Endodermal cell (in vitro differentiated cells): ENCODE measurements at places on chromosomes 12 and 14. TPM values are rescaled to one million over a fixed set of nuclear protein-coding genes. Genes with fewer than 3 reads are reported as not detected.

Gene RTL1
- total RNA-seq, result 1.3 to 2.0 TPM (median 2.0 TPM) in 3 replicates

Gene AQP2
- not detected in 2 replicates for total RNA-seq

Gene CLEC1B
- total RNA-seq, result not detected in 3 replicates

Gene AHNAK2
- 0.78 to 0.94 TPM (median 0.93 TPM) in 3 replicates for total RNA-seq

Gene ERP29
- 152 to 162 TPM (median 156 TPM) in 3 replicates for total RNA-seq

Gene KRT77
- total RNA-seq, result not detected in 2 replicates

Gene KRT79
- not detected in 2 replicates for total RNA-seq

Gene KRT71
- not detected in 2 replicates for total RNA-seq

Gene ZNF641
- 9.1 and 9.4 TPM in 2 replicates for total RNA-seq

DNA sequence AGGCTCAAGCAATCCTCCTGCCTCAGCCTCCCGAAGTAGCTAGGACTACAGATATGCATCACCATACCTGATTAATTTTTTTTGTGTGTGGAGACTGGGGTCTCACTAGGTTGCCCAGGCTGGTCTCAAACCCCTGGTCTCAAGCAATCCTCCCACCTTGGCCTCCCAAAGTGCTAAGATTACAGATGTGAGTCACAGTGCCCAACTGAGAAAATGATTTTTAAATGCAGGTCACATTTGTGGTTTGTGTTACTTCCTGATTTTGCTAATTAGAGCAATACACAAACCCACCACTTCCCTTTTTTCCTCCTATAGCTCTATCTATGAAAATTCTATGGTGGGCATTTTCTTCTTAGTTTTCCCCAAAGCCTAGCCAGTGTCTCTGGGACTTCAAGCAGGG lies 45.5 kb upstream of the TMEM263 start:
- DNase-seq, result no peak

- no peak for DNase-seq
These were observed 271.0 kb downstream of the APAF1 start for GRCh38 chr12:98916106-98916505.

GRCh38 chr14:26766726-26767125 lies 168.9 kb upstream of the NOVA1 start:
- DNase-seq, result no peak

DNA sequence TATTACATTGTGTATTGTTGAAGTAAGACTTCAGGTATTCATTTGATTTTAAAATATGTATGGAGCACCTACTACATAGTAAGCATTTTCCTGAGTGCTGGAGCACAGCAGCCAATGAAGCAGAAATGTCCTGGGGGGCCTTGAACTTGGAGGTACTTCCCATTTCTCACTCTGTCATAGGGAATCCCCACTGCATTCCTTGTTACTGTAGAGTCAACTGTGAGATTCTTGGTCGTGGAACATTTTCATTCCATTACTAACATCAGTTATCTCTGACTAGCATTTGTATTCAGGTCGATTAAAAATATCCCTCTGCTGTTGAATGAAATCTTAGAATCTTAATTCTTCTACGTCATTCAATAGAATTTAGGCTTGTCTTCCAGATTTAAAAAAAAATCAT lies 66.7 kb downstream of the PDE3A start:
- no peak for DNase-seq

- no peak for DNase-seq
These were observed 29.3 kb upstream of the FRMD6 start for GRCh38 chr14:51622376-51622775.

DNA sequence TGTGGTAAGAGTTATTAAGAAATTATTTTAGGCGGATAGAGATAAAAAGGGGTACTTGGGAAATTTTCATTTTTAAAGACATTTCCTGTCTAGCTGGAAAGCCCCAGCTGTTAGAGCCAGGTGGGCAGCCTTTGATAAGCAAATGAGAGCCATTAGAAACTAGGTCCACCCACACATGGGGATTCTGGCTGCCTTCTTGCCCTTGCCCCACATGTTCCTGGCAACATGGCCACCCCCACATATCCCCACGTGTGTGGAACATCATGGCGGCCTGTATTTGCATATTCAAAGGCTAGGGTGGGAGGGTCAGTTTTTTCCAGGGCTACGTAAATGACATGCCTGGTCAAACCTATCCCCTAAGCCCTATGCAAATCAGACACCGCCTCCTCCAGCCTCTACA lies 1382.1 kb downstream of the AACS start:
- no peak for DNase-seq

DNA sequence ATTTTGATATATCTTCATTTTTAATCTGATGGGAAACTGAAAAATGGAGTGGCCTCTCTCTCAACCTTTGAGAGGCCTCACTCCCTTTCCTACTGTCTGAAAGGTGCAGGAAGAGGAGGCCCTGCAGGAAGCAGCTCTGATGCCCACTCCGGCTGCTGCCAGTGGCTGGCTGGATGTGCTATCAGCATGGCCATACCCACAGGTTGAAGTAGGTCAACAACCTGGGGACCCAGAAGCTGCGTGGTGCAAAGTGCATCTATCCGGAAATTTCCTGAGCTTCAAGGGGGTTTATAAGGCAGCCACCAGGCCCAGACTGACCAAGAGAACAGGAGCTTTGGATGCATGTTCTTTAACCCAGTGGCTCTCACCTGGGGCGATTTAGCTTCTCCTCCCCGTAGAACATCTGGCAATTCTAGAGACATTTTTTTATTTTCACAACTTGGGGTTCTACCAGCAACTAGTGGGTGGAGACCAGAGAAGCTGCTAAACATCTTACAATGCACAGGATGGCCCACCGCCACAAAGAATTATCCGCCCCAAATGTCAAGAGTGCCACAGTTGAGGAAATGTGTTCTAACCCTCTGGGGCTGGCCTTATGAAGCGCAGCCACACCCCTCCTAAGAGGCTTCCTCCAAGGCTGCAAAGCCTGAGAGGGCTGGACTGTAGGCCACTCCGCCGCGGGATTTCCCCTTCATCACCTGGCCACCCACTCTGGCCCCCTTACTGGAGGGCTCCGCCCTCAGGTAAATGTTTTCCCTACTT lies 8.2 kb upstream of the BATF start:
- no peak for DNase-seq

DNA sequence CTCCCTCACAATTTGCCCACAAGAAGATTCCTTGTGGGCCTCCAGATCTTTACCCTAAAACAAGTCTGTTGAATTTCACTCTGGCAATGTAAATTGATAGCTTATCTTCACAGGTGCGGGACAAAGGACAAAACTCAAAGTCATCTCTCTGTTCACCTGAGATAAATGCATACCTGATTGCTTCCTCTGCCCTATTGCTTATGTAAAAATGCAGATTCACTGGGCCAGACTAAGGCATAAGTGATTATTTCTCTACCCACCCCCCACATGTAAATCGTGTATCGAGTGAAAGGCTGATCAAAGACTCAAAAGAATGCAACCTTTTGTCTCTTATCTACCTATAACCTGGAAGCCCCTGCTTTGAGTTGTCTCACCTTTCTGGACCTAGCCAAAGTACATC lies 316.8 kb downstream of the SSPN start:
- no peak for DNase-seq

GRCh38 chr12:69350002-69350626 lies 1.9 kb downstream of the LYZ start:
- DNase-seq, result no peak

DNA sequence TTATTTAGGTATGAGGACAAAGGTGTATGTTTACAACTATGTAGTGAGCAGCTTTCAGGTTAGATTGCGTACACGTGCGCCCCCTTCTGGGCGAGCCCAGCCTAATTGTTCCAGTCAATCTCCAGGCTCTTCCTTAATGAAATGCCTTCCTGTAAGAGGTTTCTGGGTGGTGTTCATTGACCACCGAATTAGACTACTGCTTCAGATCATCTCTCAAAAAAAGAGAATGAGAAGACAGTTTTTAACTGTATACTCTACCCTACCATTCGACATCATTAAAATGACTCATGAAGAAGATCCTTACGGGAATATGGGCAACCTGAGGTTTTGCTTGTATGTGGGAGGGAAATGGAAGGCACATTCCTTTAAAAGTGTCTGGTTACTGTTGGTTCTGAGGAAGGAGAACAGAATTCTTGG lies 2.1 kb downstream of the LUM start:
- peak; percentile 98 for DNase-seq

- no peak for DNase-seq
These were observed 13.2 kb upstream of the COCH start for GRCh38 chr14:30861200-30861599.

- no peak for DNase-seq
These were observed 72.0 kb downstream of the NUMB start for GRCh38 chr14:73386342-73386741.

GRCh38 chr12:46831335-46832129 lies 5.7 kb upstream of the SLC38A4 start:
- peak; percentile 83 for DNase-seq

- no peak for DNase-seq
These were observed 9.1 kb upstream of the PLEKHH1 start for GRCh38 chr14:67523764-67524633.

GRCh38 chr14:80933282-80933681 lies 8.3 kb downstream of the CEP128 start:
- DNase-seq, result no peak
